ENCODE measurements at places on chromosomes 11 and 22.

DNA sequence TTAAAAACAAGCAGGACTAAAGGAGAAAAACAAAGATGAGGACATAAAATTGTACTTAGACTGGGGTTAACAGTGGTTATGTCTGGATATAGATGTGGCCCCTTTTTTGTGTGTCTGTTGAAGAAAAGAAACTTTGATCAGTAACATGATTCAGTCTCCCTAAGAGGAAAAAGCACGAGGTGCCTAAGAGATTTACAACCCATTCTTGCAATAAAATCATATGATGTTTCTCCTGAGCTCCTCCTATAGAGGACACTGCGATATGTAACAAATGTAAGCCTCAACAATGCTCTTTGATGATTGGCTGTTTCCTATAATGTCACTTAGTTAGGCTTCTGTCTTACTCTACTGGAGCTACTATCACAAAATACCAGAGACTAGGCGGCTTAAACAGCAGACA is 77.9 kb downstream of the FBXO7 start:
- DNase-seq, result no peak

DNA sequence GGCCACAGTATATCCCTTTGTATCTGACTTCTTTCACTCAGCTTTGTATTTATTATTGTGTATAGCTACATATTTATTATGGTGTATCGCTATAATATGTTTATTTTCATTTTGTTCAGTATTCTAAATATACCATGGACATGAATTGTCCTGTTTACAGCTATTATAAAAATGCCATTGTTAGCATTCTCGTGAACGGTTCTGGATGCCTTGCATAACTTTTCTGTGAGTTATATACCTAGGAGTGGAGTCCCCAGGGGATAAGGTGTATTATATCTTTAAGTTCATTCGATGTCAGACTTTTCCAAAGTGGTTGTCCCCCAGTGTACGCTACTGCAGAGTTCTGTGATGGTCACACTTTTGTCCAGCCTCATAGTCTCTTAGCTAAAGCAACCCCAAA is 301.7 kb downstream of the TMEM135 start:
- DNase-seq, result no peak

DNA sequence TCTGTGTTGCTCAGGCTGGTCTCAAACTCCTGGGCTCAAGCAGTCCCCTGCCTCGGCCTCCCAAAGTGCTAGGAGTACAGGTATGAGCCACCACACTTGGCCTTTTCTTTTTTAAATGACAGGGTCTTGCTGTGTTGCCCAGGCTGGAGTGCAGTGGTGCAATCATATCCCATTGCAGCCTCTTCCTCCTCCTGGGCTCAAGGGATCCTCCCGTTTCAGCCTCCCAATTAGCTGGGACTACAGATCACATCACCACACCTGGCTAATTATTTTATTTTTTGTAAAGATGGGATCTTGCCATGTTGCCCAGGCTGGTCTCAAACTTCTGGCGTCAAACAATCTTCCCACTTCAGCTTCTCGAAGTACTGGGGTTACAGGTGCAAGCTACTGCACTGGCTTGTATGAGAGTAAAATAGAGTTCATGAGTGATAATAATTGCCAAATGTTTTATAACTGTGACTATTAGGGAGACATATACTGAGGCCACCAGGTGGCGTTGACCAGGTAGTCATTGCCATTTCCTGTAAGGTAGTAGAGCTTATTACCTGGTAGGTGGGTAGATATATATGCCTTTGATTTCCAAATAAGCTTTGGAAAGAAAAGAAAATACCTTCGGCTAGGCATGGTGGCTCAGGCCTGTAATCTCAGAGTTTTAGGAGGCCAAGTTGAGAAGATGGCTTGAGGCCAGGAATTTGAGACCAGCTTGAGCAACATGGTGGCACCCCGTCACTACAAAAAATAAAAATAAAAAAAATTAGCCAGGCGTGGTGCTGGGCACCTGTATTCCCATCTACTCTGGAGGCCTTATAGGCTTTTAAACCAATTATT is 5.4 kb downstream of the FDX1 start:
- DNase-seq, result no peak

- DNase-seq, result no peak
Observed at GRCh38 chr11:47496808-47497207, 47.9 kb upstream of the RAPSN start.

Data from activated T-helper 1 cell treated with anti-CD3 and anti-CD28 coated beads, Interleukin-2, amount 50 U/mL, for 16 hours (primary cell).